Activated T-helper 1 cell treated with anti-CD3 and anti-CD28 coated beads, Interleukin-12 subunit alpha, Interleukin-12 subunit beta, Interleukin-2, Interleukin-4 antibody, amounts not matched to agents 30 ng/mL and 10 ng/mL and 1 ng/mL, durations not matched to agents 14 hours and 24 hours and 36 hours (primary cell): ENCODE measurements at places on chromosomes 13 and 19. TPM values are rescaled to one million over a fixed set of nuclear protein-coding genes. Genes with fewer than 3 reads are reported as not detected.

GRCh38 chr19:5238700-5239099 is 101.9 kb downstream of the PTPRS start:
- no peak for DNase-seq
- no peaks in the 10 kb centered on the region for H3K36me3 ChIP-seq
- no peaks in the 10 kb centered on the region for H3K27me3 ChIP-seq

DNA sequence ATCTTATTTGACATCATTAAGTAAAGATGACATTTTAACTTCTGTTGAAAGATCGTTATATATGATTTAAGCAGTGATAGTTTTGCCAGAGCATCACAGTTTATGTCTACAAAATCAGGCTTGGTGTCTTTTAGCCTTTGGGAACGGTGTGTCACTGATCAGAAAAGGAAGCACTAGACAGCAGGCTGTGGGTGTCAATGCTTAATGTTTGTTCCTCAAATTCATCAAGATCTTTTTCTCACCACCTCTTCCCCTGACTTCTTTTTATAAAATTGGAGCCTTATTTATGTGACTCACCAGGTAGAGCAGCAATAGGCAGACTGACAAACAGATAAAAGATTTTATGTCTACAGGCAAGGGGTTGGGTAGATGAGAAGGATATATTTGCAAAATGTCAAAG is 1558.5 kb downstream of the EFNB2 start:
- no peaks in the 10 kb centered on the region for H3K27me3 ChIP-seq
- H3K27ac ChIP-seq, result no peak overlapping the region
- DNase-seq, result no peak
- no peaks in the 10 kb centered on the region for H3K4me1 ChIP-seq

DNA sequence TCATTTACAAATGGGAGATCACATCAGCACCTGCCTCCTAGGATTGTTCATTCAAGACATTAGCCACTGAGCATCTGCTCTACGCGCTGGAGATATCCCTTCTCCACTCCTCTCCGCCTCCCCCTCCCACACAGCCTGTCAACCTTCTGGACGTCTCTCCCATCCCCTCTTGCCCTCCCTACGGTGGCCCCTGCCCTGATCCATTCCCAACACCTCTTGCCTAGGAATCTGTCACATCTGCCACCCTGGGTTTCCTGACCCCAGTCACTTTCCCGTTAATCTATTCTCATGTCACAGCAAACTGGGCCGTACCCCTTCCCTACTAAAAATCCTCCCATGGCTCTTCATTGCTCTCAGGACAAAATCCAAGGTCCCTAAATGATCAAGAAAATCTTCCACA is 10.3 kb downstream of the DYRK1B start:
- H3K27me3 ChIP-seq, result no peaks in the 10 kb centered on the region
- H3K36me3 ChIP-seq, result peaks cover 13% of the 10 kb centered on the region
- H3K4me3 ChIP-seq, result no peak overlapping the region
- no peak overlapping the region for H3K27ac ChIP-seq

GRCh38 chr13:30313311-30313710 is 6.0 kb upstream of the KATNAL1 start:
- H3K27me3 ChIP-seq, result no peaks in the 10 kb centered on the region
- peaks cover 30% of the 10 kb centered on the region for H3K4me1 ChIP-seq
- peaks cover 14% of the 10 kb centered on the region for H3K36me3 ChIP-seq
- no peak overlapping the region for H3K27ac ChIP-seq
- no peak overlapping the region for H3K4me3 ChIP-seq

- no peak overlapping the region for H3K4me3 ChIP-seq
- DNase-seq, result no peak
- H3K4me1 ChIP-seq, result peaks cover 29% of the 10 kb centered on the region
- peaks cover 5% of the 10 kb centered on the region for H3K27me3 ChIP-seq
- no peak overlapping the region for H3K27ac ChIP-seq
- peaks cover 24% of the 10 kb centered on the region for H3K36me3 ChIP-seq
Observed at GRCh38 chr19:58396691-58397532, 1.5 kb downstream of the RNF225 start.

DNA sequence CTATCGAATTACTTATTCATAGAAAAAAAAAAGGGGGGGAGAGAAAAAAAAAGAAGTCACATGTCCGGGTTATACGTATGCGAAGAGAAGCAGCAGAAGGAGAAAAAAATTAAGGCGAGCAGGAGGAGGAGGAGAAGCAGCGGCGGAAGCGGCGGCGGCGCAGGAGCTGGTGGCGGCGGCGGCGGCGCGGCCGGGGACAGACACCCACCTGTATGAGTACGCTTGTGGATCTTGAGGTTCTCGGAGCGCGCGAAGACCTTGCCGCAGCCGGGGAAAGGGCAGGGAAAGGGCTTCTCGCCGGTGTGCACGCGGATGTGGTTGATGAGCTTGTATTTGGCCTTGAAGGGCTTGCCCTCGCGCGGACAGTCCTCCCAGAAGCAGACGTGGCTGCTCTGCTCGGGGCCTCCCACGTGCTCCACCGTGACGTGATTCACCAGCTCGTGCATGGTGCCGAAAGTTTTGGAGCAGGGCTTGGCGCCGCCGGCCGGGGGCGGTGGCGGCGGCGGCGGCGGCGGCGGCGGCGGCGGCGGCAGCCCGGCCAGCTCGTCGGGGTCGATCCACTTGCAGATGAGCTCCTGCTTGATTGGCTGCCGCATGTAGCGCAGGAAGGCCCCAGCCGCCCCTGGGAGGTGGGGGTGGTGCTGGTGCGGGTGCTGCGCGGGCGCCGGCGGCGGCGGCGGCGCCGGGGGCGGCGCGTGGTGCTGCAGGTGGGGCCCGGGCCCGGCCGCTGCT is 1.5 kb downstream of the ZIC5 start:
- peak overlapping the region; percentile 87 for H3K27ac ChIP-seq
- peaks cover 17% of the 10 kb centered on the region for H3K4me1 ChIP-seq
- DNase-seq, result no peak
- peaks cover 65% of the 10 kb centered on the region for H3K27me3 ChIP-seq

- H3K27ac ChIP-seq, result no peak overlapping the region
- H3K36me3 ChIP-seq, result no peaks in the 10 kb centered on the region
- no peaks in the 10 kb centered on the region for H3K4me1 ChIP-seq
Observed at GRCh38 chr19:35292421-35293362, 731 bp downstream of the MAG start.

DNA sequence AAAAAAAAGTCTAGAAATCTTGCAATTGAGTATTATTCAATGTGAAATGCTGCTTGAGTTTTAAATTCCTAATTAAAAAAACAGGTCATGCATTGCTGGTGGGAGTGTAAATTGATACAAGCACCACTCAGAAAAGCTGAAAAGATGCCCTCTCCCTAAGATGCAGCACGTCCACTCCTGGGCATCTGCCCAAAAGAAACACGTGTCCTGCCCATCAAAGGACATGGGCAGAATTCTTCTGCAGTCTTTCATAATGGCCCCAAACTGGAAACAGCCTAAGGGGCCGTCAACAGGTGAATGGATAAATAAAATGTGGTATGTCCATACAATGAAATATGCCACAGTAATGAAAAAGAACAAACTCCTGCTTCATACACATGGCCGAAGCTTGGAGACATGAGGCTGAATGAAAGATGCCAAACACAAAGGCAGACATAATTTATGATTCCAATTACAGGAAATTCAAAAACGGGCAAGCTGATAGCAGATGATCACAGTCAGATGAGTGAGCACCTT is 7.8 kb downstream of the POU2F2 start:
- peaks cover 33% of the 10 kb centered on the region for H3K36me3 ChIP-seq
- no peak overlapping the region for H3K4me3 ChIP-seq
- no peak overlapping the region for H3K27ac ChIP-seq
- DNase-seq, result no peak
- H3K27me3 ChIP-seq, result no peaks in the 10 kb centered on the region
- peaks cover 50% of the 10 kb centered on the region for H3K4me1 ChIP-seq

The ICAM5 gene
- 1.9 TPM in 2 replicates for total RNA-seq

The SRRM5 gene
- 0.10 and 0.13 TPM in 2 replicates for total RNA-seq

The BRSK1 gene
- 7.8 and 8.4 TPM in 2 replicates for total RNA-seq

The AMER2 gene
- total RNA-seq, result not detected in 2 replicates

The TNFSF9 gene
- 8.0 and 9.7 TPM in 2 replicates for total RNA-seq
